Kidney epithelial cell (primary cell): ENCODE measurements at places on chromosomes 5 and 9. TPM values are rescaled to one million over a fixed set of nuclear protein-coding genes. Genes with fewer than 3 reads are reported as not detected.
A peak's percentile ranks its signal among the peaks of the same experiment; 100 is the strongest.

DNA sequence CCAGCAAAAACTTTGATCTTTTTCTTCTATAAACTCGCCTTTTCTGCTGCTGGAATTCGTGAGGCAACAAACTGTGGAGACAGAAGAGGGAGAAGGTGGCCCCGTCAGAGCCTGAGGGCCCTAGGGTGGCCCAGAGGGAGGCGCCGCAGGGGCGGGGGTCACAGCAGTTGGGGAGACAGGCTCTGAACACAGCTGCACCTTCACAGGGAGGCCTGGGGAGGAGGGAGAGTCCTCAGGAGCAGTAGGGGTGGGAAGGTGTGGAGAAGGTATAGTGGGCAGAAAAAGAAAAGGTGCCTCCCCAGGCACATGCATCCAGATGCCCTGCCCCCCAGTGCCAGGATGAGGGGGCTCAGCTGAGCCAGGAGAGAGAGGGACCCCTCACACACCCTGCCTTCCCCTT lies 15.1 kb downstream of the PHF19 start:
- no peak for DNase-seq

DNA sequence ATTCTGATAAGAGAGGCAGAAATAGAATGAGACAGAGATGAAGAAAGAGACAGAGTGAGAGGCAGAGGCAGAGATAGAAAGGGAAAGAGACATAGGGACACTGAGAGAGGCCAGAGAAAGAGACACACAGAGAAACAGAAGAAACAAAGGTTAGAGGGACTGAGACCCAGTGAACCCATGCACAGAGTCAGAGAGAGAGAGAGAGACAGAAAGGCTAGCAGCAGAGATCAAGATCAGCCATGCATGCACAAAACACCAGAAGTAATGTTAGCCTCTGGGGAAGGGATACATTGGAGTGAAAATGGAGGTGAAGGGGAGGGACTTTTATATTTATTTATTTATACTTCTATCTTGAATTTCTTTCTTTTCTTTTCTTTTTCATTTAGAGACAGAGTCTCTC lies 14.1 kb upstream of the SPARC start:
- DNase-seq, result no peak

Gene IL3
- not detected in 2 replicates for total RNA-seq

GRCh38 chr9:38251036-38251860 lies 141.3 kb upstream of the ALDH1B1 start:
- DNase-seq, result no peak

- DNase-seq, result no peak
Observed at GRCh38 chr5:171477101-171477500, 57.7 kb downstream of the FGF18 start.

DNA sequence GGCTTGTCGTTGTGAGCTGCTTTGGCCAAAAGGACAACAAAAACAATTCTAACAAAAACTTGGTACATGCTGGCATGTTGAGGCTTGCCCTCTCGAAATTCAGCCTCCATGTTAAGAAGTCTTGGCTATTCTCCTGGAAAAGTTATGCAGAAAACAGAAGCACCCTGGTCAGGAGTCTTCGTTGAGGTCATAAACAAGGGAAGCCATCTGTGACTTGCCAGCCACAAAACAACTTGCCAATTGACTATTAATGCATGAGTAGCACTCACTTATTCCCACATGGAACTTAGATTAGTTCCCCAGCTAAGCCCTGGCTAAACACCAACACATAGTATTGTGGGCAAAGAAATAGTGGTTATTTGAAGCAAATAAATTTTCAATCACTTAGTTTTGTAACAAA lies 521.0 kb upstream of the CHD1 start:
- DNase-seq, result peak; percentile 76

GRCh38 chr9:2029666-2030170 lies 14.6 kb downstream of the SMARCA2 start:
- DNase-seq, result no peak

DNA sequence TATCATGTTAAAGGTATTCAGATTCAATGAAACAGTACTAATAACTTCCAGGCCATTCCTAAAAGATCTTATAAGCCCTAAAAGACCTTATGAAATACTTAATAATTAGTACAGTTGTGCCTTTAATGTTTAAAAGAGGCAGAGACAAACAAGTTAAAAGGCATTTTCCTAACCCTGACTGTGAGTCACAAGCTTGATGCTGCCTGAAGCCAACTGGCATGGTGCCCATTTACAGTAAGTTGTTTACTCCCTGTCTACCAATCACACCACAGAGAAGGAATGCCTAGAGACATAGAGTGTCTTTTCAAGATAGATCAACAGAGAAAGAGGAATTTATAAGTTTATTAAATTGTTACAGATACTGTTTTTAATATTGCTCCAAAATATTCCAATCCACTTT lies 47.8 kb downstream of the NR3C1 start:
- DNase-seq, result peak; percentile 85

DNA sequence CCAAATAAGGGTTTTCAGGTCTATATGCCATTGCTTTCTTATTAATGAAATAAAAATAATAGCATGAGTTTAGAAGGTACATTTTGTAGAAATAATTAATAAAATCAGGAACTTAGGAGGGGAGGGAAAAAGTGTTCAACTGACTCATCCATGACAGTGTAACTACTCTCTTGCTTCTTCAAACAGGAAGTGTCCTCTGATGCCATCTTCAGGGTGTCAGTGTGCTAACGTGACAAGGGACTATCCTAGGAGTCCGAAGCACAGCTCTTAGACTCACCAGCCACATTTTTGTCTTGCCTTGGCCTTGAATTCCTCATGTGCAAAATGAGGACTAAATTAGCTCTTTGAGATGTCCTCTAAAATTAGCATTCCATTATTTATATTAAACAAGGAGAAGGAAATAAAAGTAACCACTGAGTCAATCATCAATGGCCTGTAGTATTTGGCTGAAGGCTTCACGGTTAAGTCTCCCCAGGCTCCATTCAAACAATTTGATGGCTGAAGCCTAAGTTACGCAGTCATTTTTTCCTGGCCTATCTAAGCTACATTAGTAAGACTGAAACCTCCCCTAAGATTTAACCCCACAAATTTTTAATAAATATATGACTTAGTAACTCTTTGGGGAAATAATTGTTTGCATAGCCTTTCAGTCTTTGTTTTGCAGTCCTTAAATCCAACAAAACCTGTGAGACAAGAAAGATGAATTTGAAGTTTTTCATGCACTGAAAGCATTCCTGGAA lies 151.1 kb downstream of the ARL15 start:
- no peak for DNase-seq

Gene LRRC70
- 0.25 TPM in 1 of 2 replicates, not detected in the other for total RNA-seq

DNA sequence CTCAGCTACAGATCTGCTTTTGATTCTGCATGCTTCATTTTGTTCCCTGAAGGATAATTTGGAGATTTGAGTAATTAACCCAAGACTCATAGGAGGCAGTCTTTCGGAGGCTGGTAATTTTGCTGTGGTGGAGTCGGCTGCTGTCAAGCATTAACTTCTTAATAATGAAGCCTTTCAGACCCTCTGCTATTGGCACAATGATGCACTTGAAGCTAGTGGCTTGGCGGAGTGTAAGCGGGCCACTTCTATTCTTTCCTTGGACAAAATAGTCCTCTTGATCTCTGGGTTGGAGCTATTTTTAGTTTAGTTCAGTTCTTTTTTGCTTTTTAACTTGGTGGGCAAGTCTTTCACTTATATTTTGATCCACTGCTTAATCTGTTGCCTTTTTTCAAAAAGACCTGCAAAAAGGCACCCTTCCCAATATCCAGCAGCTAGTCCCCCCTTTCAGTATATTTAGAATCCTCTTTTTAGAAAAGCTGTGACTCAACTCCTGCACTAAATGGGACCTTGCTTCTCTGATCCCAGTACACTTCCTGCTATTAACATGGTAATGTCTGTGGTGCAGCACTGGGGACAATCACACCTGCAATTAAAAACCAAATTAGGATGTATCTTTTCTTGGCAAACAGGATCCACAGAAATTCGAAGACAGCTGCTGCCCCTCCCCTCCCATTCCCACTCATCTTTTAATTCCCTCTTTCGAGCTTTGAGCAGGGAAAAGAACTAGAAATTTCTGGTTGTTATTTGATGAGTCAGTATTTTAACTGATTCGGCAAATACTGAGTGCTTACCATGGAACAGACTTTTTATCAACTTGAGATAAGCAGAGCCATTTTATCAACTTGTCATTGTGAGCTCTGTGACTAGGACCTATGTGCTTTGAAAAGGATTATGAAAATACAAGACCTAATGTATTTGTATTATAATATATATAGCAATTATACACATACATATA lies 169.4 kb upstream of the ANKRD55 start:
- DNase-seq, result no peak

Gene SLC25A48
- not detected in 2 replicates for total RNA-seq

GRCh38 chr5:8340261-8340660 lies 471.3 kb downstream of the MTRR start:
- DNase-seq, result no peak
